ENCODE measurements at places on chromosomes 11 and 22. TPM values are rescaled to one million over a fixed set of nuclear protein-coding genes. Genes with fewer than 3 reads are reported as not detected.

IFITM10 gene
- 1.4 TPM for total RNA-seq

THRSP gene
- total RNA-seq, result not detected

IGF2 gene
- total RNA-seq, result 1,507 TPM

- H3K4me3 ChIP-seq, result no peak overlapping the region
- H3K4me1 ChIP-seq, result no peaks in the 10 kb centered on the region
- no peaks in the 10 kb centered on the region for H3K36me3 ChIP-seq
- DNase-seq, result no peak
Measured at GRCh38 chr22:19038728-19039447, 83.3 kb downstream of the DGCR2 start.

DNA sequence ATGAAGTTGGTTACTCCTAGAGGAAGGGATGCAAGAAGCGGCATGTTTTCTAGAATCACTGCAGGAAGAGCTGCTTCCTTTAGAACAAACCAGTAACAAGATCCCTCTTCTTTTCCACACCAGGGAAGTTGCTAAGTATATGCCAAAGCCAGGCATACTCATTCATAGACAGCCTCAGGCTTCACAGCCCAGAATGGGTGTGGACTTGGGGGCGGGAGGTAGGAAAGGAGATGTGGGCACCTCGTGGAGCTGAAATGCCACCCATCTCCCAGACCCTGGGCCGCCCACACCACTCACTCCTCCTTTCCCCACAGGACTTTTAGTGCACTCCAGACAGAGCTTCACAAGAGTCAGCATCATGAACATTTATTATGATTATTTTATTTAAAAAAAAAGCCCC is 16.0 kb upstream of the TMEM121B start:
- no peaks in the 10 kb centered on the region for H3K4me1 ChIP-seq
- H3K36me3 ChIP-seq, result no peaks in the 10 kb centered on the region

- no peaks in the 10 kb centered on the region for H3K4me1 ChIP-seq
- H3K4me3 ChIP-seq, result no peak overlapping the region
Measured at GRCh38 chr11:28153586-28153985, 45.4 kb downstream of the METTL15 start.

Measured in hepatocyte (in vitro differentiated cells).